ENCODE measurements at places on chromosomes 6 and 20.

DNA sequence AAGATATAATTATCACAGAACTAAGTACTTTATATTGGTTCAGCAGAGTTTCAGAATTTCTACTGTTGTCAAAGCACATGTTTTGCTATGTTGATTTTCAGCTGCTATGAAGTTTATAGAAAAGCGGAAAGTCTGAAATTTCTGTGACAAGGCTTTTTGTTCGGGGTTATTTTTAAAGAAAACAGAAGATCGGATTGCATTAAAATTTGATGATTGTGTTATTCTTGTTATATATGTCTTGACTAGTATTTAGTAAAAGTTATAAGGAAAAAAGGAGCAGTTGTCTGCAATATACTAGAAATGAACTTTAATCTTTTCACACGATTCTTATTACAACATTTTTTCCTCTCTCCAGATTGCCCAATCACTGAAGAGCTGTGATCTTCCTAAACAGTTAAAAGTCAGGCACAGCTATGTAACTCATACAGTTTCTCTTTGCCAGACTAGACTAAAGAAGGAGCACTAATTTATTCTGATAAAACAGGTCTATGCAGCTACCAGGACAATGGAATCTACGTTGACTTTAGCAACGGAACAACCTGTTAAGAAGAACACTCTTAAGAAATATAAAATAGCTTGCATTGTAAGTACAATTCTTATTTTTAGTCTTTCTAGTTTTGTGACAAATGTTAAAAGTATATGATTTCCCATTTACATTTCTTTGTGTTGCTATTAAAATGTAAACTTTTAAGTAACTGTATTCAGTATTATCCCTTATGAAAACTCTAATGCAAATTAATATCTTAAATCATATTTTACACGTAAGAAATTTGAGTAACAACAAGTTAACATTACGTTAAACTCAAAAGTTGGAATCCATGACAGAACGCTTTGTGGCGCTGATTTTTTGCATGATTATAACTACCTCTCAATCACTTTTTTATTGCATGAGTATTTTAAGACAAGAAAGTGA lies at the start of gene ENPP3:
TSS of gene ENPP3 (plus strand) at position 423 of the 913 bp plus-strand sequence. CDS start at position 506, 83 bp downstream.
- H3K4me3 ChIP-seq = no peak within 1 kb of the TSS
- no peaks in the 10 kb centered on the region for H3K27me3 ChIP-seq
- no peaks in the 10 kb centered on the region for H3K4me1 ChIP-seq
- DNase-seq = no peak

- no peaks in the 10 kb centered on the region for H3K27me3 ChIP-seq
- no peak overlapping the region for H3K27ac ChIP-seq
- H3K4me3 ChIP-seq = no peak overlapping the region
- DNase-seq = no peak
Measured at GRCh38 chr6:37417393-37417792, 15.6 kb upstream of the CMTR1 start.

DNA sequence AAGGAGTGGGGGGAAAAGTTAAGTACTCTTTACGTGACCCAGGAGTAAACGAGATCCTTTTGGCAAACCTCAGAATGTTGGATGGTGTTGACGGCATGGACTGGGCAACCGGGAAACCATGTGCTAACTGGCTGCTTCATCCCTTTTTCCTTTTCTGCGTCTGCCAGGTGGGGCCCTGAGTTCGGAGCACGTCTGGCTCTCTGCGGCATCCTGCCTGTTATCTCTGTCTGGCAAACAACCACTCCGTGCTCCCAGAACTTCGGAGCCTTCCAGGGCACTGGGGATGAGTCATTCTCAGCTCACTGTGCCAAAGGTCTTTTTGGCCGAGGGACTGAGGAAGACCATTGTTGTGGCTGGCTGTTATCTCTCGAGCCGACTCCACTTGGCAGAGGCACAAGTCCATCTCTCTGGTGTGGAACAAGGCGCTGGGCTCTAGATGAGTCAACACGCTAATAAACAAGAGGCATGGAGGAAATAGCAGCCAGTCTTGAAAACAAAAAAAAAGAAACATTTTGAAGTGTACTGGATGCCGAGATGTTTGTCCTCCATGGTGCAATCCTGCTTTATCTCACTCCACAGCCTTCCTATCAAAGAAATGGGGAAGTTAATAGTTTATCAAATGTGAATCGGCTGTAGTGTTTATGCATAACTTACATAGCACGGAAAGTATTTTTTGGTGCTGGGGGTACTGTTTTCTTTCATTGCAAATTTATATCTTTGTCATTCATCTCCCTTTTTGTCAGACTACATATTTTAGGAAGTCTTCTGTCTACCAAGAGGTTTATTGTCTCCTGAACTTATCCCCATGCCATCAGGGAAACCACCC lies 64.6 kb upstream of the TXNDC5 start:
- peak; percentile 63 for DNase-seq
- H3K27ac ChIP-seq = peak overlapping the region; percentile 4
- H3K4me1 ChIP-seq = peaks cover 23% of the 10 kb centered on the region
- H3K27me3 ChIP-seq = no peaks in the 10 kb centered on the region

DNA sequence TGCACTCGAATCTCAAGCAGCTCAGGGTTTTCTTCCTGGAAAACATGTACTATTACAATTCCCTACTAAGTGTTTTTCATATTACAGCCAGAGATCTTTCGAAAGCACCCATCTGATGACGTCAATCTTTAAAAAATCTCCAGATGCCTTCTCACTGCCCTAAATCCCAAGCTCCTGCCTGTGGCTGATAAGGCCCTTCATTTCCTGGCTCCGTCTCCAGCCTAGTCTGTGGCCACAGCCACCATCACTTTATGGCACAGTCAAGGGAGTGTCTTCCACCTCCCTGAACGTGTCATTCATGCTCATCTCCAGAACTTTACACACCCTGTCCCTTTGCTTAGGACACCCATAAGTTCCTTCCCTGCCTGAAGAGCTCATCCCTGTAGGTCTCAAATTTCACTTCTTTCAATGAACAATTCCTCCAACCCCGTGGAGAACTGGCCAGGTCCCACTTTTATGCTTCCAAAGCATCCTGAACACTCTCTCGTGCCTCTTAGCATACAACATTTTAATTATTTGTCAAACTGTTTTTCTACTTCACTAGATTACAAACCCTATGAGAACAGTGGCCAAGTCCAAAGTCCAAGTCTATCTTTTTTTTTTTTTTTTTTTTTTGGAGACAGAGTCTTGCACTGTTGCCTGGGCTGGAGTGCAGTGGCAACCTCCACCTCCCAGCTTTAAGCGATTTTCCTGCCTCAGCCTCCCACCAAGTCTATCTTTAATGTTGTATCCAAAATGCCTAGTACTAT lies 106.1 kb upstream of the AGPAT4 start:
- H3K4me1 ChIP-seq = peaks cover 7% of the 10 kb centered on the region
- no peak overlapping the region for H3K27ac ChIP-seq
- no peak overlapping the region for H3K4me3 ChIP-seq
- DNase-seq = no peak

DNA sequence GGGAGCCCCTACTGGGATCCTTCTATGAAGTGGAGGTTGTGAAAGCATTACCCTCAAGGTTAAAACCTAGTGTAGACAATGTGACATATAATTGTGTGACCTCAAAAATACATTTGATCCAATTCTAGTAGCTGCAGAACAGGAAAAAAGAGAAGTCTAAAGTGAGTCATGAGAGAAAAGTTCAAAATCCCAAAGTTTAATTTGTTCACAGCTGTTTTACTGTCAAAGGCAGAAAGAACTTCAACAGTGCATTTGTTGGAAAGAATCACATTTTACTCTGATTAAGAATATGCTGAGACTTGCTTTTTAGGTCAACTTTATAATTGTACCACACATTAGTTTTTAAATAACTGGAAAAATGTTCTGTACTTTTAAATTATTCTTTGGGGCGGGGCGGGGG lies 1027.4 kb upstream of the FLRT3 start:
- H3K27ac ChIP-seq = no peak overlapping the region
- H3K36me3 ChIP-seq = no peaks in the 10 kb centered on the region
- H3K27me3 ChIP-seq = no peaks in the 10 kb centered on the region

DNA sequence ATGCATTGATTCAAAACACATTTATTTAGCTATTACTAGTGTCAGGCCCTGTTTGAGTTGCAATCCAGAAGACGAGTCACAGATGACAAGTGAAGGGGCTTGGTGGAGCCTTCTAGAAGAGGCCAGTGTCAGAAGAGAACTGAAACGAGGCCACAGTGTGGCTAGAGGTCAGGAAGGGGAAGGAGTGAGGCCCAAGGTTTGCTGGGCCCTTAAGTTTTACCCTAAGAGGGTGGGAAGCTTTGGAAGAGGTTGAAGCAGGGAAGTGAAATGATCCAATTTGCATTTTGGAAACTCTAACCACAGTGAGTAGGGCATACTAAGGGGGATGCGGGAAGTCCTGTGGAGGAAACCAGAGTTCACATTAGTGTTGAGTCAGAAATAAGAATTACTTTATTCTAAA lies 25.0 kb downstream of the TTK start:
- no peaks in the 10 kb centered on the region for H3K4me1 ChIP-seq
- no peaks in the 10 kb centered on the region for H3K27me3 ChIP-seq
- no peak for DNase-seq
- no peaks in the 10 kb centered on the region for H3K36me3 ChIP-seq
- H3K27ac ChIP-seq = no peak overlapping the region

DNA sequence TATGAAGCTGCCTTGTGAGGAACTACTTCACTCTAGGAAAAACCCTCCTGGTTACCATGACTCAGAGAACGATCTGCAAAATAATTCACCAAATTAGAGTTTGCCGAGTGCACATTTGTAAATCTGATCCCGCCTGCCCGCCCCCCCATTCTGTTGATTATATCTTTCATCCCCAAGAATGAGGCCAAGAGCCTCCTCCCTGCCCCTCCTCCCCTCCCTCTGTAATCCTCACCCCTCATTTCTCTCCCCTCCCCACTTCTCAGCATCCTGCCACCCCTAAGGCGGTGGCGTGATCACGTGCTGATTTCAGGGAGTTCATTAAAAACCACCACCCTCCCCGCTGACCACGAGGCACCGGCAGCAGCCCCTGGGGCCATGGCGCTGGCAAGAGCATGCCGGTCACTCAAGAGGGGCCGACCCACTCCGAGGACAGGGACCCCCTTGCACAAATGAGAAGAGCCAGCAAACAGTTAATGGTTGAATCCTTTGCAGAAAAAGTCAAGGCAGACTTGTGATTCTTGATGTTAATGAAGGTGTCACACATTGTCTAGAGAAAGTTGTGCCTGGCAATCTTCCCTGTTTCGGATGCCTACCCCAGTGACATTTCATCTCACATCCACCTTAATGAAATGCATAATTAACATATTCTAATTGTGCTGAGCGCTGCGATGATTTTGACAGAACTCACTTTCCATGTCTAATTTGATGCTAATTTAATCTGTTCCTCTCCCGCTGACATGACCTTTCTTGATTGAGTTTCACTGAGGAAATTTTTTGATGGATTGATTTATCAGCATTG lies 247.9 kb downstream of the ZNF217 start:
- no peak for DNase-seq
- H3K27me3 ChIP-seq = no peaks in the 10 kb centered on the region
- H3K36me3 ChIP-seq = no peaks in the 10 kb centered on the region
- no peaks in the 10 kb centered on the region for H3K4me1 ChIP-seq
- no peak overlapping the region for H3K27ac ChIP-seq
- H3K4me3 ChIP-seq = no peak overlapping the region

- H3K27me3 ChIP-seq = no peaks in the 10 kb centered on the region
- no peaks in the 10 kb centered on the region for H3K36me3 ChIP-seq
- H3K27ac ChIP-seq = no peak overlapping the region
- H3K4me1 ChIP-seq = no peaks in the 10 kb centered on the region
- no peak for DNase-seq
Measured at GRCh38 chr6:24844903-24845302, 46.2 kb upstream of the ARMH2 start.

- H3K27me3 ChIP-seq = no peaks in the 10 kb centered on the region
- no peaks in the 10 kb centered on the region for H3K4me1 ChIP-seq
- no peak overlapping the region for H3K4me3 ChIP-seq
- H3K36me3 ChIP-seq = no peaks in the 10 kb centered on the region
Measured at GRCh38 chr6:85372188-85372914, 77.5 kb upstream of the NT5E start.

- no peak overlapping the region for H3K4me3 ChIP-seq
- peaks cover 96% of the 10 kb centered on the region for H3K36me3 ChIP-seq
- H3K4me1 ChIP-seq = no peaks in the 10 kb centered on the region
- H3K27ac ChIP-seq = no peak overlapping the region
- H3K27me3 ChIP-seq = no peaks in the 10 kb centered on the region
- DNase-seq = no peak
Measured at GRCh38 chr20:49256261-49256660, 21.6 kb downstream of the ZNFX1 start.

- no peaks in the 10 kb centered on the region for H3K36me3 ChIP-seq
- no peaks in the 10 kb centered on the region for H3K4me1 ChIP-seq
- no peak overlapping the region for H3K4me3 ChIP-seq
- H3K27me3 ChIP-seq = no peaks in the 10 kb centered on the region
- no peak overlapping the region for H3K27ac ChIP-seq
- DNase-seq = no peak
Measured at GRCh38 chr20:46801003-46801702, 91.7 kb downstream of the SLC2A10 start.

GRCh38 chr6:126175251-126175650 lies 164.7 kb upstream of the CENPW start:
- peaks cover 7% of the 10 kb centered on the region for H3K4me1 ChIP-seq
- H3K27ac ChIP-seq = no peak overlapping the region
- no peaks in the 10 kb centered on the region for H3K27me3 ChIP-seq
- no peak for DNase-seq
- no peak overlapping the region for H3K4me3 ChIP-seq
- H3K36me3 ChIP-seq = no peaks in the 10 kb centered on the region

DNA sequence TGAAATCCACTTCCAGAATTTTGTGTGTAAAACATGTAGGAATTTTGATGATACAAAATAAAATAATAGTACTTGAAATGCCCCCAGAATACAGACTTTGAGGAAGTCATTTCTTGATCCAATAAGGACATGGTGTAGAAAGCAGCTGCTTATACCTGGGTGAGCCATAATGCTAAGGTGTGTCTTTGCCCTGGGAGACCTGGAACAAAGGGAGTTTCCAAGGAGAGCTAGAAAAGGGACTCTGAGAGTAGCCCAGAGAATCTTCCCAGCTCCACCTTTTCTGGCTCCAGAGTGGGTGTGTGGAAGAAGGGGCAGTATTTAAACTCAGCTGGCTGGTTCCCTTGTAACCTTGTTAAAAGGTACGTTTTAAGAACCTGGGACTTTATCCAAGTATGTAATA lies 77.7 kb downstream of the SOBP start:
- H3K36me3 ChIP-seq = no peaks in the 10 kb centered on the region
- no peaks in the 10 kb centered on the region for H3K4me1 ChIP-seq
- no peaks in the 10 kb centered on the region for H3K27me3 ChIP-seq
- H3K4me3 ChIP-seq = no peak overlapping the region
- no peak overlapping the region for H3K27ac ChIP-seq

DNA sequence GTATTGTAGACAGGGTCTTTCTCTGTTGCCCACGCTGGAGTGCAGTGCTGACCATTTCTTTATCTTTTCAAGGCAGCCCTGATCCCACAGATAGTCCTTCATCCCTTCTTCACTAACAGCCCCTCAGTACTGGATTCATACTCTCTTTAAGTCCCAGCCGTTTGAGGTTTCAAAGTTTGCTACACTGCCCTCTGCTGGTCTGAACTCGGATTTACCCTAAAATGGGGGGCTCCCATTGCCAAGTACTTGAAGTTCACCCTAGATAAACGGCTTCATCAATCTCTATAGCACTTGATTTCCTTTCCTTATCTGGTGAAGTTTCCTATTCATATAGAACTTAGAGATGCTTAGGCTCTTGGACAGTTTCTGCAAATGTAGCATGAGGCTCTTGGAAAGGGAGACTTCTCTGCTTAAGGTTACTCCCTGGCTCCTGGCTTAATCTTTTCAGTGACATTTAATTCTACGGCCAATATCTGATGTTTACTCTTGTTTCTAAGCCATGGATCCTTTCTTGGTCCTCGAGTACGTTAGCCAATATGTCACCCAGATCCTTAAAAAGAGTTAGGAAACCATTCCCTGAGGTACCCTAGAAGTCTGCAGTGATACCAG lies 21.4 kb upstream of the PREP start:
- no peaks in the 10 kb centered on the region for H3K36me3 ChIP-seq
- no peak for DNase-seq
- H3K27me3 ChIP-seq = no peaks in the 10 kb centered on the region
- H3K4me1 ChIP-seq = peaks cover 6% of the 10 kb centered on the region
